Stomach (tissue), 19 donors: ENCODE measurements at places on chromosomes 6 and 20. TPM values are rescaled to one million over a fixed set of nuclear protein-coding genes. Genes with fewer than 3 reads are reported as not detected.

DNA sequence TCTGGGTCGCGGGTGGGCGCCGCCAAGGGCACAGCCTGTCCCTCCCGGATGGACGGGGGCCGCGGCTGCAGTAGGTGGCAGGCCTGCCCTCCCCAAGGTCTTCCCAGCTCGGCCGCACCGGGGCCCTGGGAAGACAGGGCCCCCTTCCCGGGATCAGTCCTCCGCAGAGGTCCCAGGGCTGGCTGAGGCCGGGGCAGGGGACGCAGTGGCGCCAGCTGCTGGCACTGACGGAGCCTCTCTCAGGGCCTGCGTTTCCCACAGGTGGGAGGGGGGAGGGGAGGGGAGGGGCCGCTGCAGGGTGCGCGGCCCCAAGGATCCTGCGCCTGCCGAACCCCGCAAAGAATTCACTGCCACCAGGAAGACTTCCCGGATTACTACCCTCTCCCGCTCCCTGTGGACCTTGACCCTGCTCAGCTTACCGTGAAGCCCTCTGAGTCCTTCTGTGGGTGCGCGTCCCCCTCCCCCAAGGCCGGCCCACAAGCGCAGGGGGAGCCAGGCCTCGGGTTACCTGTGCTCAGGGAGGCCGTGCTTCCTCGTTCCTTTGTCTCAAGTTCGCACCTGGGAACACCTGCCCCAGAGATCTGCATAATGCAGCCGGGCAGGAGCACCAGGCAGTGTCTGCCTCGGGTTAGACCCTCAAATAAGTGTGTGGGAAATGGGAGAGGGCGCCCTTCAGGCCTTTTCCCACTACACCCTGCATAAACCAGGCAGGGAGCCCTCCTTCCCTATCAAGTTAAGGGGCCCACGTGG is 5.1 kb downstream of the LZTS3 start:
- H3K27ac ChIP-seq = peak overlapping the region; percentile 60
- DNase-seq = peak; percentile 78
- no peaks in the 10 kb centered on the region for H3K27me3 ChIP-seq
- H3K36me3 ChIP-seq = peaks cover 4% of the 10 kb centered on the region
- peaks cover 44% of the 10 kb centered on the region for H3K4me1 ChIP-seq
- H3K4me3 ChIP-seq = peak overlapping the region; percentile 32

DNA sequence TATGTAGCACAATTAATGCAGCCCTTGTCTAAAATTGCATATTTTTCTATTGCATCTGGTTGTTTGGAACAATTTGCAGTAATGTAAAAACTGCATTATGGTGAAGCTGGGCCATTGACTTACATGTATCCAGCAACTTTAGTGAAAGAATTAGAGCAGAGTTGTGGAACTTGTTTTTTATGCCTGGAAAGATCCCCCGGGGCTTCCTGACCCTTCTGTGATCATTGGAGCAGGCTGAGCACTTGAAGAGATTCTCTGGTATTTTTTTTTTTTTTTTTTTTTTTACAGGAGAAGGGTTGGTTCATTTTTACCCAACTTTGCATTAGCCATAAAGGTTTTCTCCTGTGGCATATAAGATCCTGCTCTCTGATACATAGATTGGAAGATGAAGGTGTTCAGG is 45.0 kb downstream of the LIN28B start:
- no peaks in the 10 kb centered on the region for H3K36me3 ChIP-seq
- no peaks in the 10 kb centered on the region for H3K27me3 ChIP-seq
- H3K4me3 ChIP-seq = no peak overlapping the region
- H3K27ac ChIP-seq = no peak overlapping the region
- no peaks in the 10 kb centered on the region for H3K4me1 ChIP-seq

- no peak overlapping the region for H3K27ac ChIP-seq
- no peak overlapping the region for H3K4me3 ChIP-seq
- no peak for DNase-seq
- no peaks in the 10 kb centered on the region for H3K27me3 ChIP-seq
- no peaks in the 10 kb centered on the region for H3K36me3 ChIP-seq
- no peaks in the 10 kb centered on the region for H3K4me1 ChIP-seq
These were observed 199.9 kb downstream of the EPHA7 start for GRCh38 chr6:93219447-93219846.

DNA sequence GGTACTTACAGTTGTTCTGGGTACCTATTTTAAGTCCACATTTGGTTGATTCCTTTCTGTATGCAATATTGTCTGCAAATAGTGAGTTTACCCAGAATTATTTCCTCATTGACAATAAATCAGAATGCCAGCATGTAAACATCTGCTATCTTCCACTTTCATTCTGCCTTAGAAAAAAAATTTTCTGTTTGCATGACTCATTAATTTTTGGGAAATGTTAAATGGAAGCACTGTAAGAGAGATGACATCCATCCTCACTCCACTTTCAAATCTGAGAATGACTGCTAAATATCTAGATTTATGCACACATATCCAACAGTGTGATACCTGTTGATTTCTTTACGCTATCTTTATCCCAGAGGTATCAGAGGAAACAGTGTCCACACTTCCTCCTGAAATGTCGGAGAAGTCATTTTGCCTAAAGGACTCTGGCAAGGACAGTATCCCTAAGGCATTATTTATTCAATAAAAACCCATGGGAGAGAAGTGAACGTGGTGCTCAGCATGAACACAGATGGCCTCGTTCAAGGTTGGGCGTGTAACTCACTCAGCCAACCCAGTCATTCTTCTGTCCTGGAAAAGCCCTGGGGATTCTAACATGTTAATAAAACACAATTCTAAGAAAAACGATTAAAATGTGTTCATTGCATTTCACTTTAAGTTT is 780.9 kb downstream of the QKI start:
- DNase-seq = no peak
- H3K27ac ChIP-seq = no peak overlapping the region
- H3K4me1 ChIP-seq = no peaks in the 10 kb centered on the region
- no peaks in the 10 kb centered on the region for H3K27me3 ChIP-seq
- no peaks in the 10 kb centered on the region for H3K36me3 ChIP-seq

GRCh38 chr6:56033401-56033800 is 158.0 kb upstream of the BMP5 start:
- no peak overlapping the region for H3K4me3 ChIP-seq
- no peaks in the 10 kb centered on the region for H3K36me3 ChIP-seq
- DNase-seq = no peak
- H3K27ac ChIP-seq = no peak overlapping the region
- H3K27me3 ChIP-seq = no peaks in the 10 kb centered on the region
- peaks cover 2% of the 10 kb centered on the region for H3K4me1 ChIP-seq

DNA sequence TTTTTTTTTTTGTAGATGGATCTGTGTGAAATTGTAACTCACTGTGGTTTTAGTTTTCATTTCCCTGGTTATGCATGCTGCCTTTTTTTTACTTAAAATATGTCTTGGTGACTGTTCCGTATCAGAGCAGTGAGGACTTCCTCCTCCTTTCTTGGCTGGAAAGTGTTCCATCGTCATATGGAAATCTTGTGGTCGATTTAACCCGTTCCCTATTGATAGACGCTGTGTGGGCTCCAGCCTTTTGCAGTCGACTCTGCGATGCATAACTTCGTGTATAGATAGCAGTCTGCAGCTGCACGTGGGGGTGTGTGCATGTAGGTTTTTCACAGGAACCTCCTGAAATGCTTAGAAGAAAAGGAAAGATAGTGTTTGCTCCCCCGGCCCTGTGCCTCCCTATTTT is 28.1 kb upstream of the PNPLA1 start:
- H3K4me3 ChIP-seq = no peak overlapping the region
- H3K27me3 ChIP-seq = no peaks in the 10 kb centered on the region
- no peaks in the 10 kb centered on the region for H3K36me3 ChIP-seq
- H3K27ac ChIP-seq = no peak overlapping the region
- peaks cover 9% of the 10 kb centered on the region for H3K4me1 ChIP-seq
- peak; percentile 56 for DNase-seq

- peaks cover 5% of the 10 kb centered on the region for H3K4me1 ChIP-seq
- DNase-seq = peak; percentile 41
- no peaks in the 10 kb centered on the region for H3K27me3 ChIP-seq
- no peaks in the 10 kb centered on the region for H3K36me3 ChIP-seq
- H3K4me3 ChIP-seq = no peak overlapping the region
These were observed 68.5 kb downstream of the MAP3K5 start for GRCh38 chr6:136723780-136724179.

DNA sequence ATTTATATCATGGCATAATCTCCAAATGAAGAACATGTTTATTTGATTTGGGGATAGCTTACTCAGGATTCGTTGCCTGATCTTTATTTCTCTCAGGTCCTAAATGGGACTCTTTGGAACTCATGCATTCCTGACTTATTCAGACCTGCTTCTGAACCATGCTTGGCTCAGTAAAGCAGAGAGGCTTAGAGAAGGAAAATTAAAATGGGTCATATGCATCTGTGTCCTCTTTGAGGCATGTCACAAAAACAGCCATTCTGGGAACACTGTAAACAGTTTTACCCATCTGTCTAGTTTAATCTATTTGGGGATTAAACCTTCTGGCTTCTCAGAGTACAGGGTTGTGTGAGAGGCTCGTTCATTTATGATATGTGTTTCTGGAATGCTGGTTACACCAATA is 1017.3 kb downstream of the KIF16B start:
- H3K4me3 ChIP-seq = no peak overlapping the region
- no peak for DNase-seq

GRCh38 chr6:36374194-36374593 is 13.3 kb downstream of the ETV7 start:
- H3K27ac ChIP-seq = no peak overlapping the region
- no peaks in the 10 kb centered on the region for H3K36me3 ChIP-seq
- H3K4me3 ChIP-seq = no peak overlapping the region
- DNase-seq = no peak

DNA sequence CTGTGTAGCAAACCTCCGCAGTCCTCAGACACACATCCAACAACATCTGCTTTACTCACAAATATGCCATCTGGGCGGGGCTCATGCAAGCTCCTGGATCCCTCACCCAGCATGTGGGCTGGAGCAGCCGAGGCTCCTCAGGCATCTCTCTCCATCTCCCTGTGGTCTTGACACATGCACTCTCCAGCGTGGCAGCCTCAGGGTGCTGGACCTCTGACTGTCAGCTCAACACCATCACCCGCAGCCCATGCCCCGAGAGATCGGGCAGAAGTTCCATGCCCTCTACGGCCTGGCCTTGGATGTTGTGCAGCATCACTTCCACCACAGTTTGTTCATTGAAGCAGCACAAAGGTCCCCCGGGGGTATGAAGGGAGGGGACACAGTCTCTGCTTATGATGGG is 32.6 kb upstream of the CD93 start:
- DNase-seq = no peak
- H3K36me3 ChIP-seq = no peaks in the 10 kb centered on the region
- no peak overlapping the region for H3K4me3 ChIP-seq
- H3K27me3 ChIP-seq = no peaks in the 10 kb centered on the region

DNA sequence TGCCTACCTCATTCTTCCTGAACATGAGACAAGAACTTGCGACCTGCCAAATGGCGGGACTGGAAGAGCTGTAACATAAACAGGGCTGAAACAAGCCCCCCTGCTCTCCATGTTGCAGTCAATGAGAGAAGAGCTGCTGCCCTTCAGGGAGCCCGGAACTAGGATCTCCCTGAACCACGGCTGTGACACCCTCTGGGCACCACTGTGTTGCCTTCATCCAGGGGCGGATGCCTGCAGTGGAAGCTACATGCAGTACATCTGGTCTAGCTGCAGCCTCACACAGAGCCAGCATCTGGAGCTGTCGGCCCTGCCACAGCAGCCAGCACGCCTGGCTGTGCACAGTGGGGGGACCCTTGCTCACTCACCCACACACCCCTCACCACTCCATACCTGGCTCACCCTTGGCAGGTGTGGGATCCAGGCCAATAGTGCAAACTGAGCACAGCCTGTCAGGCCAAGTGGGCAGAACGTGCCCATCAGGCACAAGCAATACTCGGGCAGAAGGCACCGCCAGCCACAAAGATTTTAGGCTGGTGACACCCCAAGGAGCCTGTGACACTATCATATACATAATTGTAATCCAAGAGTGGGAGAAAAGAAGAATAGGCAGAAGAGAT is 451.3 kb downstream of the HTR1B start:
- H3K27ac ChIP-seq = no peak overlapping the region
- H3K36me3 ChIP-seq = no peaks in the 10 kb centered on the region
- DNase-seq = no peak
- no peaks in the 10 kb centered on the region for H3K4me1 ChIP-seq
- H3K27me3 ChIP-seq = no peaks in the 10 kb centered on the region

- DNase-seq = peak; percentile 31
- no peaks in the 10 kb centered on the region for H3K36me3 ChIP-seq
- no peaks in the 10 kb centered on the region for H3K4me1 ChIP-seq
- no peak overlapping the region for H3K4me3 ChIP-seq
- H3K27me3 ChIP-seq = no peaks in the 10 kb centered on the region
These were observed 10.2 kb upstream of the CST5 start for GRCh38 chr20:23889775-23890187.

GRCh38 chr6:108839083-108839642 is 9.1 kb upstream of the ARMC2 start:
- H3K27ac ChIP-seq = no peak overlapping the region
- H3K4me1 ChIP-seq = no peaks in the 10 kb centered on the region
- H3K4me3 ChIP-seq = no peak overlapping the region
- no peak for DNase-seq

GRCh38 chr6:138545621-138545980 is 46.3 kb upstream of the NHSL1 start:
- H3K4me3 ChIP-seq = peak overlapping the region; percentile 28
- no peaks in the 10 kb centered on the region for H3K36me3 ChIP-seq
- no peaks in the 10 kb centered on the region for H3K27me3 ChIP-seq
- peaks cover 53% of the 10 kb centered on the region for H3K4me1 ChIP-seq
- DNase-seq = peak; percentile 86
- H3K27ac ChIP-seq = peak overlapping the region; percentile 73

GRCh38 chr6:9404351-9405146 is 969.2 kb upstream of the SLC35B3 start:
- no peaks in the 10 kb centered on the region for H3K27me3 ChIP-seq
- no peak overlapping the region for H3K27ac ChIP-seq
- no peak for DNase-seq
- no peaks in the 10 kb centered on the region for H3K4me1 ChIP-seq
- H3K36me3 ChIP-seq = no peaks in the 10 kb centered on the region

GRCh38 chr6:34108176-34108575 is 37.7 kb downstream of the GRM4 start:
- H3K36me3 ChIP-seq = no peaks in the 10 kb centered on the region
- DNase-seq = no peak
- peaks cover 10% of the 10 kb centered on the region for H3K27me3 ChIP-seq
- no peak overlapping the region for H3K27ac ChIP-seq

DNA sequence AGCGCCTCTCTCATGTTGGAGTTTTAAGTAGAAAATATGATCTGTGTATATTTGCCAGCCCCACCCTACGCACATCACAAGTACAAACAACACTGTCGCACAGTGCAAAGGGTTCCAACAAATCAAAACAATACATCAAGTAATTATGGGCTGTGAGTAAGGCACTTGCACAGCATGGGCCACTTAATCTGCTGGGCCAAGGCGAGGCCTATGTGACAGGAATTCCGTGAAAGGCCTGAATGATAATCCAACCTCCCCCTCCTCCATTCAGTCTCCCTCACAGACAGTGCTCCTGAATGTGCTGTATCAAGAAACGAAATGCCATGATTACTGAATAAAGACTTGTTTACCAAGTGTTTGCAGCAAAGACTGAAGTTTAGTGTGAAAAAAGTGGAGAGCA is 130.1 kb upstream of the SLC2A12 start:
- no peaks in the 10 kb centered on the region for H3K27me3 ChIP-seq
- DNase-seq = no peak
- peaks cover 40% of the 10 kb centered on the region for H3K4me1 ChIP-seq
- H3K27ac ChIP-seq = peak overlapping the region; percentile 44
- H3K4me3 ChIP-seq = no peak overlapping the region

PDE7B gene
- total RNA-seq = 73.2 TPM

MLN gene
- total RNA-seq = not detected

CGA gene
- total RNA-seq = not detected

NKAIN4 gene
- not detected for total RNA-seq

RFX6 gene
- not detected for total RNA-seq

SLPI gene
- total RNA-seq = 21.0 TPM

NNAT gene
- total RNA-seq = 8.8 TPM

SLC26A8 gene
- total RNA-seq = not detected

DNAH8 gene
- not detected for total RNA-seq

KCNQ2 gene
- not detected for total RNA-seq
